ENCODE measurements at places on chromosomes 2 and 18.

DNA sequence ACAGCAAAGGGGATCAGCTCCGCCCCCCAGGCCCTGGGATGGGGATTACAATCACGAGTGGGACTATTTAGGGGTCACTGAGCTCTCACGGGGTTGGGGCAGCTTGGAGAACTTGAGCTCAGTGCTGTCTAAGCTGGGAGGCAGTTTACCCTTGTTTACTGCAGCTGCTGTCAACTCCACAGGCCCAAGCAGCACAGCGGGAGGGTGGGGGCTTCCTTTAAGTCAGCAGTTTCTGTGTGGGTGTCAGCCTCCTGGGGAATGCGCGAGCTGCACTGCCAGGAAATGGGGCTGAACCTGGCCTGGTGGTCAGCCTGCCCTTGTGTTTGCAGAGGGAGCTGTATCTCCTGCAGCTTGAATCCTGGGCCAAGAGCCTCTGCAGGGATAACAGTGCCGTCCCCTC lies 29.8 kb downstream of the TOGARAM2 start:
- peak; percentile 83 for DNase-seq

- no peak for DNase-seq
These were observed 70.6 kb upstream of the WDR75 start for GRCh38 chr2:189370719-189371118.

GRCh38 chr2:196376984-196377877 lies 205.9 kb upstream of the STK17B start:
- no peak for DNase-seq

DNA sequence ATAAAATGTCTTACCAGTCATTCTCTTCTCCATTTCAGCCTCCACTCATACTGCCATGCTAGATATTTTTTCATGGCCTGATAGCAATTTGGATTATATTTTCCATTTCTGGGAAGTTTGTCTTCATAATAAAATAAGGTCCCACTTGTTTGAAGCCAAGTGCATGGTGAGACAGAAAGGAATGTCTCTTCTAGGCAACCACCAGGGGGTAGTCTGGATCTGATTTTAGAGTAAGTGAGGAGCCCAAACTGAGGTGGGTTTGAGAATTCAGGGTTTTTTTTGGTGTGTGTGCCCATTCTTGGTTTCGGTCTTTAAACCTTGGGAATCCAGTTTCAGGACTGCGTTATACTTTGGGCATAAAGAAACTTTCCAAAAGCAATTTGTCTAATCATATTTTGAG lies 315.5 kb downstream of the RPRM start:
- DNase-seq = peak; percentile 41

DNA sequence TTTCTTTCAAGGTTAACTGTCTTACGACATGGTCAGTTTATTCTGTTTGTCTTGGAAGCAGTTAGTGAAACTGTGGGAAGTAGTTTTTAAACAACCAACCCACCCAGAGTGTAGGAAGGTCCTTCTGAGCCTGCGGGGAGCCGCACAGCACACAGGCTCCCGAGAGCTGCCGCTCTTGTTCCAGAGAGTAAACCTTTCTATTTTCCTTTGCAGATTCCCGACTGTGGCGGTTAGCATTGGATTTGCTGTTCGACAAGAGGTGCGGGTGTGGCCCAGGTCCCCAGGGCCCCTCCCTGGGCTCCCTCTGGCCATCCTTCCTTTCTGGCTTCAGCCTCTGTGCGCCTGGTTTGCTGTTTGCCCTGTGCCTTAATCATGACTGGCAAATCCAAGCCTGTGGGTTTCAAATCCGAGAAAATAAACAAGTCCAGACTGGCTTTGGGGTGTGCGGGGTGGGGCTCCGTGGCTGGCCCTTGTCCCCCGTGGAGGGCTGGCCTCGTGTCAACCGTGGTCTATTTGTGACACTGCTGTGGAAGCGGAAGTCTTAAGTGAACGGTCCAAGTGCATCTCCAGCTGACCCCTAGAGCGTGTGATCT lies 30.7 kb downstream of the IMPA2 start:
- DNase-seq = no peak

DNA sequence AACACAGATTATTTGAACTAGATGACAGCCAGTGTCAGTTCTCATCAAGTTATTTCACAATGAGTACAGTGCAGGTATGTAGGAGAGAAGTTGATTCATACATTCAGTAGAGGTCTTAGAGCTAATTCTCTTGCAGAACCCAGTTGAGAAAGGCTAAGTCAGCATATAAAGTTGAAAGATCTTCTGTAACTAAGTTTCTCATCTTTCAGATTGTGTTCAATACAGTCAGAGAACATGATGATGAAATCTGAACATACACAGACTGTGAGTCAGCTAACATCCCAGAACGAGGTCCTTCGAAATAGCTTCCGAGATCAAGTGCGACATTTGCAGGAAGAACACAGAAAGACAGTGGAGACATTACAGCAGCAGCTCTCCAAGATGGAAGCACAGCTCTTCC lies 41.9 kb upstream of the LIMS1 start:
- DNase-seq = peak; percentile 63

GRCh38 chr18:23154030-23154429 lies 18.7 kb downstream of the CABLES1 start:
- DNase-seq = no peak

DNA sequence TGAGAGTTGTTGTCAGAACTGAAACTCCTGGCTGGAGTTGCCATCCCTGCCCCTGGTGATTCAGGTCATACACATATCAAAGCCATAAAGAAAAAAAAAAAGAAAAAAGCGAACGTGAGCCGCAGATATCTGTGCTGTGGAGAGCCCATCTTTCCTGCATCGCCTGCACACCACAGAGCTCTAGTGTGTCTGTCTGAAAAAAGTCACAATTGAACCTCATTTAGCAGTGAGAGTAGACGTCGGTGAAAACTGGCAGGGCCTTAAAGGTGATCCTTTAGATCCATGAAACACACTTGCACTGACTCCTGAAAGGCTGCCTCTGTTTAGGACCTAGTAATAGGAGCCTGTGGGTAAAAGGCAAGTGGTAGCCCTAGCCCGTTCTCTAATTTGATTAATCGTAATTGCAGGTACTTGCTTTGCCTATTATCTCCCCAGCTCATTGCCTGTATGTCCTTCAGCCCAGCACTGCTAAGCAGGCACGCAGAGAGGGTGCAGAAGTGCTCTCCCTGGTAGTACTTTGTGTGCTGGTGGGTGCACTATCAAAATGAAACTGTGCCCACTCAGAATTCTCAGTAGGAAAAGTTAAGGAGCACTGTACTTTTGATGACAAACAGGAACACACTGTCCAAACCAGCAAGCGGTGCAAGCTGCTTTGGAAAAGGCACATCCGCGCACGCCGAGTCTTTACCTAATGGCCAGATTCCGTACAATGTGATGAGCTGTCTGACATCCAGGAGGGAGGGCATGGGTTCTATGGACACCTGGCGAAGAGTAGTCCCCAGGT lies 103.5 kb upstream of the ASB18 start:
- DNase-seq = no peak

DNA sequence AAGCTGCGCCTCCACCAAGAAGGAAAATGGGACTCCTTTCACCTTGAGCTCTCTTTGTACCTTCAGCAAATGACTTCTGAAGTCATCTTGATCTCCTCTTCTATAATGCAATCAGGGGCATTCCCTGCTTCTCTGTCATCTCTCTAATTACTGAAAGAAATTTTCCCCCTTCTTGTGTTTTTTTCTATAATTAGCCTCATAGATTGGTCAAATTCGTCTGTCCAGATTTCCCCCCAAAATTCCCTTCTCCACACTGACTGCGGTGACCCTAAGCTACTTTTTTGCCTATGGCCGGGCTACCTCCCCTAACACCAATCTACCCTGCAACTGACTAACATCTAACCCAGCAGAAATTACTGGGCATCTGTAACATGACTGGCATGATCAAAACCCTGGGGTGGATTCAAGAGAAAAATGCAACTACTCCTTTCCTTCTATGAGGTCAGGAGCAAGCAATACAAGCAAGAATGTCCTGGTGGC lies 168.6 kb downstream of the BCL2 start:
- DNase-seq = no peak
